Pancreas (tissue), 10 donors: ENCODE measurements at places on chromosomes 6 and 20. TPM values are rescaled to one million over a fixed set of nuclear protein-coding genes. Genes with fewer than 3 reads are reported as not detected.

The SPATA2 gene
- 5.8 TPM for polyA plus RNA-seq

The RHAG gene
- polyA plus RNA-seq, result not detected

The SRPK1 gene
- polyA plus RNA-seq, result 8.8 TPM

The ECT2L gene
- polyA plus RNA-seq, result 0.05 TPM

The PNLDC1 gene
- polyA plus RNA-seq, result 1.7 TPM

The PDE10A gene
- polyA plus RNA-seq, result 2.6 TPM

DNA sequence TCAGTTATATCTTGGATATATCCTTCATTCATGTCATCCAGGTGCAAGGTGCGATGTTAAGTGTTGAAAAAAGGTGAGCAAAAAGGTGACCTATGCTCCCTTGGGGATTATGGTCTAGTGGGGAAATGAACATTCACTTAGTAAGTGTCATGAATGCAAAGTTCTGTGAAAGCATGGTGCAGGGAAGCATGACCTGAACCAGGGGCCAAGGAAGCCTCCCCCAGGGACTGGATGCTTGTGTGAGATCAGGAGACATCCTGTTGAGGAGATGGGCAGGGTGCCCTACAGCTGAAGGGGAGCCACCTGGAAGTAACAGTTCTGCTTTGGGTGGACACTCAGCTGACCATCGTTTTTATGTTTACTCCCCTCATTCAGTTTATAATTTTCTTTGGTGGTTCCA, 179.5 kb downstream of the SYNDIG1 start:
- no peaks in the 10 kb centered on the region for H3K4me1 ChIP-seq
- H3K27ac ChIP-seq, result no peak overlapping the region
- no peaks in the 10 kb centered on the region for H3K36me3 ChIP-seq
- no peaks in the 10 kb centered on the region for H3K27me3 ChIP-seq

GRCh38 chr20:41300383-41300782, 17.1 kb downstream of the ZHX3 start:
- no peaks in the 10 kb centered on the region for H3K27me3 ChIP-seq
- no peak overlapping the region for H3K4me3 ChIP-seq
- no peaks in the 10 kb centered on the region for H3K36me3 ChIP-seq
- no peaks in the 10 kb centered on the region for H3K4me1 ChIP-seq
- no peak for DNase-seq

DNA sequence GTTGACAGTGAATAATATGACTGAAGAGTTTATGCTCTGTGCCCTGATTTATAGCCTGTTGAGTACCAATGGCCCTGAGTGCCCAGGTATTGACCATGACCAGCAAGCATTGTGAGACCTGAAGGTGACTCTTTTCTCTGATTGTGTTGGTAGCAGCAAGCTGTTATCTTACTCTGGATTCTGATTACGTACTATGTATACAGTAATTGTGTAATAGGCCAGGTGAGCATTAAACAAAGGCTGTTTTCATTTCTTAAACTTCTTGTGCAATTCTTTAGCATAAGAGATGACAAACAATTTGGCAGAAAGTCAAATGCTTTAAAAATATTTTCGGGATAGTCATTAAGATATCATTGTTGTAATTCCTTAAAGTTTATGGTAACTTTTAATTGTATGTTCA, 111.7 kb upstream of the PTPRK start:
- no peak overlapping the region for H3K27ac ChIP-seq
- H3K4me3 ChIP-seq, result no peak overlapping the region
- H3K4me1 ChIP-seq, result peaks cover 6% of the 10 kb centered on the region
- no peaks in the 10 kb centered on the region for H3K36me3 ChIP-seq
- H3K27me3 ChIP-seq, result no peaks in the 10 kb centered on the region

GRCh38 chr6:81241126-81242041, 511.1 kb downstream of the TENT5A start:
- H3K4me1 ChIP-seq, result no peaks in the 10 kb centered on the region
- no peak overlapping the region for H3K4me3 ChIP-seq
- H3K27me3 ChIP-seq, result no peaks in the 10 kb centered on the region
- H3K27ac ChIP-seq, result no peak overlapping the region

DNA sequence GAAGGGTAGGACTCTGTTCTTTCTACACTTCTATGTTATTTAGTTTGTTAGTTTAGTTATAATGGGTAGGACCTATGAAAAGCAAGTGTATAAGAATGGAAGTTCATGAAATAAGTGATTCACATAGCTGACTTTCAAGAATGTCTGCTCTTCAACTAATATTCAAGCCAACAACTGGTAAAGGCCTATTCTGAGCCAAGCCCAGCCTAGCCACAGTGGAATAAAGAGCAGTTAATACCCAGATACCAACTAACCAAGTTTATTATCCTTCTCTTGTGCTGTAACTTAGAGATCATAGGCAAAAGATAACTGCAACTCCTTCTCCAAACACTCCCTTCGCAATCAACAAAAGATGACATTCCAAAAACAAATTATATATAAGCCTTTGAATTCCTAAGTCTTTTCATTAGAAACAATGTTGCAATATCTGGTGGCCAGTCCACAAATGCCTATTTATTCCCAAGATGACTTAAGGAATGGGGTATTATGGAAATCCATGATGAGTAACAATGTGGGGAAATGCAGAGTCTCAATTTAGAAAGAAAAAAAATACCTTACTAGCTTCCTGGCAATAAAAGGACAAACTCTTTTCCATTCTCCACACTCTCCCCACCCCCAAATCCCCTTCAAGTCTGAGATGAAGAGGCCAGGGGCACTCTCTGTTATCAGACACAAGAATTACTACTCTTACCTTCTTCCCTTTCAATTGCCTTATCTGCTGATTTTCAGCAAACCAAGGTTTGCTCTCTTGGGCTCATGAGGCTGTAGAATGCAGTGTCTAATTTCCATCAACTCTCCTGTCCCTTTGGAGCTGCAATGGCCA, 27.4 kb downstream of the BTBD9 start:
- H3K27me3 ChIP-seq, result no peaks in the 10 kb centered on the region
- no peak for DNase-seq
- no peaks in the 10 kb centered on the region for H3K36me3 ChIP-seq

DNA sequence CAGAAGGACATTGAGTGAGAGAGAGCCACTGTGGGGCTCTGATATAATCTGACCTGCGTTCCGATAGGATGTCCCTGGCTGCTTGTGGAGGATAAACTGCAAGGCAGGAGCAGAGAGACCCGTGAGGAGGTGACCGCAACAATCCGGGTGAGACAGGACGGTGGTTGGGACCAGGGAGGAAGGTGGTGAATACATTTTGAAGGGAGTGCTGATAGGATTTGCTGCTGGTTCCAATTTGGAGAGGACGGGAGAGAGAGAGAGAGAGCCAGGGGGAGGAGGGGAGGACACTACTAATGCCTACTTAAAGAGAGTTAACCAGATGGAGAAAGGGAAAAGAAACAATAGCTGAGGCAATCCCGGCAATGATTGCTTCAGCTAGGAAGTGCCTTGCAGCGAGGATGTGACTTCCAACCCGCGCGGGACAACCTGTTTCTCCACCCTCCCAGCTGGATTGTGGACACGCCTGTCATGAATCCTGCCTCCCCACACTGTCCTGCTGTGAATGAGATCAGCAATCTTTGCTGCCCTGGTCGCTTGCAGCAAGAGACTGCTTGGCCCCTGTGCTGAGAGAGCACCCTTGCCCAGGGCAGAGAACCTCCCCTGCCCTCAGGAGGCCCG, 199.0 kb upstream of the KCNG1 start:
- no peaks in the 10 kb centered on the region for H3K4me1 ChIP-seq
- DNase-seq, result peak; percentile 38
- H3K27me3 ChIP-seq, result no peaks in the 10 kb centered on the region
- H3K27ac ChIP-seq, result no peak overlapping the region
- no peak overlapping the region for H3K4me3 ChIP-seq

DNA sequence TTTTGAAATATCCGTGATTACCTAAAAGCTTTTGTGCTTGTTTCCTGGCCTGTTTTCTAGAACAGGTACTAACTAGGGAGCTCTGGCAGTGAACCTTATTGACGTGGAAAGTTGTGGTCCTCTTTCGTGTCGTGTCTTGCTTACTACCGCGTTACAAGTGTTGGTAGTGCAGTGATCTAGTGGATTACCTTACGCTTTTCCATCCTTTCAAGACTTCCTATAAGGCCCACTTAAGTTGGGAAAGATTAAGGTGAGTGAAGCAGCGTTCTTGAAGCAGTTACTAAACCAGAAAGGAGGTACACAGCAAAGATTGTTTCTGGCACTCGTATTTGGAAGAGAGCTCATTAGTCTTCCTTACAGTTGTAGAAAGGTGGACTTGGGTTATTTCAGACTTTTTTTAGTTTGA, 1.9 kb downstream of the PNRC1 start:
- H3K36me3 ChIP-seq, result peaks cover 26% of the 10 kb centered on the region
- peak overlapping the region; percentile 99 for H3K27ac ChIP-seq
- DNase-seq, result no peak

DNA sequence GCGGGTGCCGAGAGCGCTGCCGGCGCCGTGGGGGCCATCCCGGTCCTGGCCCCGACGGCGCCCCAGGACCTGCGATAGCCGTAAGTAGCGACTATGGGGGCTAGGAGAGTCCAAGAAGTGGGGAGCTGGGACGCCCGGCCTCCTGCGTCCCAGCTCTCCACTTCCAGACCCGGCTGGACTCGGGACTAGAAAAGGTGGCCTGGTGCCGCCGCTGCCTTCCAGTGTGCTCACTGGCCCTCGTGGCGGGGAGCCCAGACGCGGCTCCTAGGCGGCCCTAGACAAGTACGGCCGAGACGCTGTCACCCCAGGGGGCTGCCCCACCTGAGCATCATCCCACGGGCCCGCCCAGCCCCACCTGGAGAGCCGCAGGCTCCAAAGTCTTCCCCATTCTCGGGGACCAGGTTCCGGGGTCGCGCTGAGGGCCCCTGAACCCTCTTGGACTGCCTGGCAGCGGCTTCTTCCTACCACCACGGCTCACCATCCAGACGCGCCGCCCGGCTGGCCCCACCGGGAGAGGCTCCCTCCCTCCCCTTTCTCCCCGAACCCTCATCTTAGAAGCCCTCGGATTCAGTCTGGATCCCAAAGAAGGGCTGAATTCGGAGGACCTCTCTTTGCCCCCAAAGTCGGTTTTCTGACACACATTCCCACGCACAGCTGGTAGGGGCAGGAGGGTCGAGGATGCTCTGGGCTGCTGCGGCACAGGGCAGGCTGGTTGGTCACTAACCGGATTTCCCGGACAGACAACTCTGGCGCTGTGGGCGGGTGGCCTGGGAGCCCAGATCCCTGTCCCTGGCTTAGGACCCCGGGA, 870 bp upstream of the MDFI start:
- peaks cover 14% of the 10 kb centered on the region for H3K27me3 ChIP-seq
- peaks cover 5% of the 10 kb centered on the region for H3K4me1 ChIP-seq
- DNase-seq, result no peak
- no peak overlapping the region for H3K4me3 ChIP-seq
- no peaks in the 10 kb centered on the region for H3K36me3 ChIP-seq
- no peak overlapping the region for H3K27ac ChIP-seq

GRCh38 chr20:51142448-51142847, 119.5 kb upstream of the KCNG1 start:
- H3K27me3 ChIP-seq, result no peaks in the 10 kb centered on the region
- no peaks in the 10 kb centered on the region for H3K36me3 ChIP-seq
- DNase-seq, result no peak
- no peak overlapping the region for H3K4me3 ChIP-seq
- H3K4me1 ChIP-seq, result no peaks in the 10 kb centered on the region
- no peak overlapping the region for H3K27ac ChIP-seq

- DNase-seq, result no peak
- no peaks in the 10 kb centered on the region for H3K4me1 ChIP-seq
- no peaks in the 10 kb centered on the region for H3K36me3 ChIP-seq
- H3K27me3 ChIP-seq, result no peaks in the 10 kb centered on the region
- H3K27ac ChIP-seq, result no peak overlapping the region
- H3K4me3 ChIP-seq, result no peak overlapping the region
These were observed 88.9 kb downstream of the ZMYND8 start for GRCh38 chr20:47267621-47268020.
